ENCODE measurements at places on chromosomes 6 and 20.

GRCh38 chr6:155418017-155418761 lies 37.5 kb downstream of the NOX3 start:
- DNase-seq, result peak; percentile 2

DNA sequence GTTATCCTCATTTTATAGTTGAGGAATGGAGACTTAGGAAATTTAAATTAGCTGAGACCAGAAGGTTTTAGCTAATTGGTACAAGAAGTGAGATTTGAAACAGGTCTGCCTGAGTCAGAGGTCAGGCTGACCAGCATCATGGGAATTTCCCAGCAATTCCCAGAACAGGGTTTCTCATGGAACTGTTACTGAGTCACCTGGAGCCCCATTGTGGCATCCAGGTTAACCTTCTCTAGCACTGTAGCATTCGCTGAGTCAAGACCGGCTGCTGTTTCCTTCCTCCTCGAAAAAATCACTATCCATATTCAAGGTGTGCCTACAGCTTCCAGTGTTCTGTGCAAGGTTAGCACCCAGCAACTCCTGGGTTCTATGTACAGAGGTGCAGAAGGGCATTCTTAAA lies 238.0 kb upstream of the MAN1A1 start:
- DNase-seq, result no peak

- peak; percentile 3 for DNase-seq
Observed at GRCh38 chr20:15708984-15709598, 864.2 kb downstream of the KIF16B start.

DNA sequence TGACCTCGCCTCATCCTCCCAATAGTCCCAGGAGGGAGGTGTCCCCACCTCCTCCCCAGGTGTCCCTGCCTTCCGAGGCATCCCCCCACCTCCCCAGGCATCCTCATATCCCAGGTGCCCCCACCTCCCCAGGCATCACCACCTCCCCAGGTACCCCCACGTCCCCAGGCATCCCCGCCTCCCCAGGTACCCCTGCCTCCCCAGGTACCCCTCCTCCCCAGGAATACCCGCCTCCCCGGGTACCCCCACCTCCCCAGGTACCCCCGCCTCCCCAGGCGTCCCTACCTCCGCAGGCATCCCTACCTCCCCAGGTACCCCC lies 198.9 kb downstream of the SYNDIG1 start:
- DNase-seq, result no peak

DNA sequence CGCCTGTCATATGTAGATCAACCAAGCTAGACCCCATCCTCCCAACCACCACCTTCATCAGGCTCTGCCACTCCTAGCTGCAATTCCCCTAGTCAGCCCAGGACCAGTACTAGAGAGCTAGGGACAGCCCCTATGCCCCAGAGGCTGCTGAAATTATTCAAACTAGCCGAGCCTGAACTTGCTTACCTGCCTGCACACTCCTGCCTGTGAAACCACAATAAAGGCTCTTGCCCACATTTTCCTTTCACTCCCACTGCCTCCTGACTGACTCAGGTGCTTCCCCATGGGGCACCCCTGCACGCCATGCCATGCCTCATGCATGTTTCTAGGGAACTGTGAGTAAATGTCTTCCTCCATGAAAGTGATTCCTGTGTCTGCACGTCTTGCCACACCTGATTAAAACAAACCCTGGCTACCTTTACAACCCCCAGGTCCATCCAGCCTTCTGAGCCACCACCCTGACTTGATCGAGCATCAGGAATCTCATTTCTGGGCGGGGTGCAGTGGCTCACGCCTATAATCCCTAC lies 66.5 kb upstream of the IER3 start:
- DNase-seq, result no peak

GRCh38 chr20:59972037-59972801 lies 14.0 kb downstream of the CDH26 start:
- DNase-seq, result no peak

DNA sequence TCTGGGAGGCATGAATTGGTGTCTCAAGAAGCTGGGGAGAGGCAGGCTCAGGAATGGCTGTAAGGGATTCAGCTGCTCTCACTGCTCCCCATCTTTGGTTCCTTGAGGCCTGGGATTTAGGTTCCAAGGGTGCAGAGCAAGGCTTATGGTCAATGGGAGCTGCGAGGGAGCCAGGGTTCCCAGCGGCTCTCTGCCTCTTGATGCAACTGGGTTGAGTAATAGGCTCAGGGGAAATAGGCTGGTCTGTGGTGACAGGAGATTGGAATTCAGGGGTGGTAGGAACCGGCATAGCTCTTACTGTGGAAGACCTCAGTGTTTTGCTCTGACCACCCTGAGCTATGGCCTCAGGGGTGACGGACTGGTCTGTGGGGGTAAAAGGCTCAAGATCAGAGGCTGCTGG lies 13.0 kb upstream of the NRM start:
- no peak for DNase-seq

- DNase-seq, result no peak
Observed at GRCh38 chr6:139847457-139847813, 473.0 kb upstream of the CITED2 start.

DNA sequence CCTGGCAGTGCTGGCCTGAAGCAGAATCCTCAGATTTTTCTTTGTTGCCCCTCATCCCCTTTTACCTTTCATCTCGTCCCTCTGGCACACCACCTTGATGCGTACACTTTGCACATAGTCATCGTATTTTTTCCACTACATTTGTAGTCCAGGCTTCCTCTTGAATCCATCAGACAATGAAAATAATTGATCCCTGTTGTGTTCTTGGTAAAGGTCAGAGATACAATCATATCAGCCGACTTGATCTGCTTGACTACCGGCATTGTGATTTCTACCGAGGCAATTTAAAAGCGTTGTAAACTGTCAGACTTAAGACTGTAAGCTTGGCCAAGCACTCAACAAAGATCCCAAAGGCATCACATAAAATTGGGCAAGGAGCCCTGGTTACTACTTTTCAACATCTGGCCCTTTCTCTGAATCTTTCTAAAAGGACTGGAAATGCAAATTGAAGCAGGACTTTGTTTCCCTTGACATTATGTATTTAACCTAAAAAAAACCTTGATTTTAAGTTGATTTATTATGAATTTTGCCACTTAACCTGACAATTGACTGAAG lies 512.6 kb downstream of the LMBRD1 start:
- no peak for DNase-seq

DNA sequence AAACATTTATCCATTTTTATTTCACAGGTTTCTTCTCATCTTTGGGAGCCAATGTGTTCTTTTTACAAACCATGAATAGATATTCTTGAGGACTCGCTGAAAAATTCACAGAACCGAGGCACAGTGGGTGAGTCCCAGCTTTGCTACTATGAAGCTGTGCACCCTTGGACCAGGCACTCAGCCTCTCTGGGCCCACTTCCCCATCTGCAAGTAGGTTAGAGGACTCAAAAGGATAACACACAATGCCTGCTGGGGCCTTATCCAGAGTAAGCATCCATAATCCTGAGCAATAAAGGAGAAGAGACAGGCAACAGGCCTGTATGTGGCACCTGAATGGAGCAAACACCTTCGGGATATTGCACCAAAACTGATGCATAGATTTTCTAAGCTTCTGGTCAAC lies 153.3 kb downstream of the PREX1 start:
- DNase-seq, result no peak

DNA sequence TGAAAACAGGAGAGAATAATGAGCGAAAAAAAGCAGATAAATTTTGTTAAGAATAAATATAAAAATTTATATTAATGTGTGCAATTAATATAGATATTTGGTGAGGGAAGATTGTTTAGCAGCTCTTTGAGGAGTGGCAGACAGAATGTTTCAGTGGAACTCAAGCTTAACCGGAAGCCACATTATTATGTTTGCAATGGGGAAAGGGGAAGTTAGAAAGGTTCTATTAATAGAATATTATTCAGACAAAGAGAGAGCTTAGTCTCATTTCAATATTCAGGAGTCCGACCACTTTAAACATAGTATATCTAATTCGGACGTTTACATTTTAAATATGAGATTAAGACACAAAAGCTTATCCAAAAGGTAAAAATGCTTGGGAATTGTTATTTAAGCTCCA lies 81.6 kb upstream of the KHDRBS2 start:
- no peak for DNase-seq

DNA sequence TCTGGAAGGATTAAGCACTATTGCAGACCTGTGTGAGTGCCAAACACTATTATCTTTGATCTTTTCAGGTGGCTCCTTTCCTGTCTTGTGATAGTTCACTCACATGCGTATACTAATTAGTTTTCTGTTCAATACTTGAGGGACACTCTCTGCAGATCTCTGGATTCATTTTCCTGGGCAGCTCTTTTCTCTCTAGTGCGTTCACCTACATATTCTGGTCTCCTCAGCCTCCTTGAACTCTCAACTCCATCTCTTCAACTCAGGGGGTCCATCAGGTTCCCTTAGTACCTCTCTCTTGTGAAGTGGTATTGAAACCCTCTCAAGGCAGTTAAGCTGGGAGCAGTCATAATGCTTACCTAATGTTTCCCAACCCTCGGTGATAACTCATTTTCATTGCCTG lies 1218.1 kb upstream of the MAP3K7 start:
- DNase-seq, result no peak

DNA sequence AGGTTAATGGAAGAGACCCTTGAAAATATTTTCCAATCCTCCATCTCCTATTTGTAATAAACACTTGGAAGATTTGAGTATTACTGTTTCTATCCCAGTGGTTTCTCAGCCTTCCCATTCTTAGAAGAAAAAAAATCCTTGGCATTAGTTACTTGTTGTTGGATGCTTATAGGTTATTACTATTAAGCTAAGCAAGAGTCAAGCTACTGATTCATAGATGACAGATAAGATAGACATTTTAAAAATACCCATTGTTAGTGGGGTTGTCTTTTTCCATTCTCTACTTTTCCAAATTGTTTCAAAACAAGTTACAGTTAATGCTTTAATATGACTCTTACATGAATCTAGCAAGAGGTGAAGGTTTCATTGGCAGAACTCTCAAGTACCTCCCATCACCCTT lies 158.5 kb downstream of the HIVEP2 start:
- no peak for DNase-seq

GRCh38 chr6:150038202-150039062 lies 13.1 kb upstream of the RAET1L start:
- no peak for DNase-seq

DNA sequence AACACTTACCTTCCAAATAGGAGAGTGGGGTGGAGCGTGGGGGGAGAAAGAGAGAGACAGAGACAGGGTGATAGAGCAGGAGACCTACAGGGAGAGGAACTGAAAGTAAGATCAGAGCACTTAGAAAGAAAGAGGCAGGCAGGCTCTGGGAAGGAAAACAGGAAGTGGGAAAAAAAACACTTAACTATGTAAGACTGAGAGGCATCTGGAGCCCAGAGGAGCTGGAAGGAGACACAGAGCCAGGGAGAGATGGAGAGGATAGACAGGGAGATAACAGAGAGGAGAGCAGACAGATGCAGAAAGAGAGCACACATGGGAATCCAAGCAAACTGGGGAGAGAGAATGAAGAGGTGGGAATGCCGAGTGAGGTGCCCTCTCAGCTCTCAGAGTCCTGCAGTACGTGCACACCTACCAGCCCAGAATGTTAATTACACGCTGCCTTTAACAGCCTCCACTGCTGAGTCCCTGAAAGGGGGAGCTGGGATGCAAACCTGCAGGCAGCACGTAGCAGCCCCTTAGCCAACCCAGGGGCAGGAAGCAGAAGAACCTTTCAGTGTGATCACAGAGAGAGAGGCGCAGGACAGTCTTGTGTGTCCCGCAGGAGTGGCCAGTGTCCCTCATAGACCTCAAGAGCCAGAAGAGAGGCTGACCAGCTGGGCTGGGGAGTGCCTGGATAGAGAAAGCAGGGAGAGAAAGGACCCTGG lies 132.7 kb upstream of the LRFN2 start:
- DNase-seq, result no peak

DNA sequence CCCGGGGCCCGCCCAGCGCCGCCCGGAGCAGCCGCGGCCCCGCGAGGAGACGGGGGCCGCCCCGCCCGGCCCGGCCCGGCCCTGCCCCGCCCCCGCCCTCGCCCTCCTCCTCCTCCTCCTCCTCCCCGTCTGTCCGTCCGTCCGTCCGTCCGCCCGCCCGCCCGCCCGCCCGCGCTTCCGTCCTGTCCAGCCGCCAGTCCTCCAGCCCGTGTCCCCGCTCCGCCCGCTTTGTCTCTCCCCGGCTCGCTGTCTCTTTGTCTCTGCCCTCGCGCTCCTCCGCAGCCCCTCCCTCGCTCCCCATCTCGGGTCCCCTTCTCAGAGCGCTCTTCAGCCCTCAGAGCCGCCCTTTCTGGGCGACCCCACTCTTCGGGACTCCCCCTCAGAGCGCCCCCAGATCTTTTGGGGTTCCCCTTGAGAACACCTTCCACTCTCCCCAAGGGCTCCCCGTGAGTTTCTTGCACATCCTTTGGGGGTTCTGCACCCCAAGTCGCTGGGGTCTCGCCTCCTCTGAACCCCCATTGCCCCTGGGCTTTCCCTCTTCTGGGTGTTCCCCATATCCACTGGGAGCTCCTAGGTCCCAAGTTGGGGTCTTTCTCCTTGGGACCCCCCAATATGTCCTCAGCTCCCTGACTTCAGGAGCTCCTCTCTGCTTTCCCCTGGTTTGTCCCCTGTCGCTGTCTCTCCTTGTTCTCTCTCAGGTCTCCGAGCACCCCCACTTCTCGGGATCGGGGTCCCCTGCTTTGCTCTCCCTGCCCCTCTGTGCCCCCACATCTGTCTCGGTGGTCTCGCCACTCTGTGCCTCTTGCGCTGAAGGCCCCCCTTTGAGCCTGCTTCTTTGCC lies 79.5 kb upstream of the MYL9 start:
- peak; percentile 64 for DNase-seq

GRCh38 chr6:3250231-3250675 lies 8.5 kb upstream of the PSMG4 start:
- DNase-seq, result no peak

DNA sequence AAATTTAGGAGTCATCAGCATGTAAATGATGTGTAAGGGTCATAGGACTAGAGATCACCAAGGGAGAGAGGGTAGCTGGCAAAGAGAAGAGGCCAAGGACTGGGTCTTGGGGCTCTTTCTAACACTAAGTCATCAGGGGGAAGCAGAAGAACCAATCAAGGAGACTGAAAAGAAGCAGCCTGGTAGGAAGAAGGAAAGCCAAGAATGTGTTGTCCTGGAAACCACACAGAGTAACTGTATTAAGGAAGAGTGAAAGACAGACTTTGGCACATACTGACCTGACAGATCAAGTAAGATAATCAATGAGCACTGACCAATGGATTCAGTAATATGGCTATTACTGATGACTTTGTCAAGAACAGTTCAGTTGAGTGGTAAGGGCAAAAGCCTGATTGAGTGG lies 42.3 kb upstream of the LAMA4 start:
- no peak for DNase-seq

DNA sequence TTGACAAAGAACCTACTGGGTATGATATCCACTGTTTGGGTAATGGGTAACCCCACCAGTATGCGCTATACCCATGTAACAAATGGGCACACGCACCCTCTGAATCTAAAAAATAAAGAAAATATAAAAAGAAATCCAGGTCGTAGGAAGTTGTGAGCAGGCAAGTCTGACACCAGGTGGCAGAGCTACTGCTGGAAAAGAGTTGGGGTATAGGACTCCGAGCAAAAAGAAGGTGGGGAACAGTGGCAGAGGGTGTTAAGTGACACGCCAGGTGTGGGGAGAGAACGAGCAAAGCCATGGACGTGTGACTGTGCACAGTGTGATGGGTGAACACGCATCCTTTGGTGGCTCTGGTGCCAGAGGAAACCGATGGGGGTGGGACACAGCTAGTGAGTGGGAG lies 46.7 kb downstream of the NOX3 start:
- DNase-seq, result no peak

Measured in C1 segment of cervical spinal cord (tissue), 14 donors.